ENCODE measurements at places on chromosomes 7 and 10.

DNA sequence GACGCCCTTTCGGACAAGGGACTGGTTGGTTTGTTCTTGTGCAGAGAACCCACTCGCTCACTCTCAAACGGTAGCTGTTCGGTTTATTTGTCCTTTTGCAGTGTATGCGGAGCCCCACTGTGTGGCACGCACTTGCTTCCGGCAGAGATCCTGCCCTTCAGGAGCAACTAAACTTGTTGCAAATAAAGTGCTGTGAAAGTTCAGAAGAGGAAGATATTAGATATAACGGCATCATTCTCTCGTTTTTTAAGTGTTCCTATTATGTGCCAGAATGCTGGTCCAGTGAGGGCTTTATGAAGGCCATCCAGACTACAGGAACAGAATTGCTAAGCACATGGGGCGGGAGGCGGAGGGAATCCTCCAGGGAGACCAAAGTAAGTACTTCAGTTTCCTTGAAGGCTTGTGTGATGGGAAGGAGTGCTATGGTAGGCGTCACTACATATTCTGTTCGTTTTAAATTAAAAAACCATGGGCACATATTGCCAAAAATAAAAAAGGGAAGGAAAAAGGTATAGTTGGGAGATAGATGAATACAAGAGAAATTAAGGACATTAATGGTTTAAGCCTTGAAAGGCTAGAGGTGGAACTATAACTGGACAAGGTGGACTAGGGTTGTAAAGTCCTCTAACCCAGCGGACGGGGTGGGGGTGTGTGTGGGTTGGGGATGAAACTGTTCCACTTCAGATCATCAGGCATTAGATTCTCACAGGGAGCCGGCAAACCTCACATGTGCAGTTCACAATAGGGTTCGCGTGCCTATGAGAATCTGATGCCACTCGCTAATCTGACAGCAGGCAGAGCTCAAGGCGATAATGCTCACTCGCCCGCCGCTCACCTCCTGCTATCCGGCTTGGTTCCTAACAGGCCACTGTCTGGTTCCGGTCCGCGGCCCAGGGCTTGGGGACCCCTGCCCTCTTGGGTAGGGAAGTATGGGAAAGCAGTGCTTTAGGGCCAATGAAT, 704 bp upstream of the ERLIN1 start:
- DNase-seq, result peak; percentile 50

GRCh38 chr10:12129222-12130111, at the start of gene SEC61A2:
TSS of gene SEC61A2 (plus strand) at chr10:12129677. CDS start at chr10:12129788, 111 bp downstream.
- DNase-seq, result peak; percentile 94

DNA sequence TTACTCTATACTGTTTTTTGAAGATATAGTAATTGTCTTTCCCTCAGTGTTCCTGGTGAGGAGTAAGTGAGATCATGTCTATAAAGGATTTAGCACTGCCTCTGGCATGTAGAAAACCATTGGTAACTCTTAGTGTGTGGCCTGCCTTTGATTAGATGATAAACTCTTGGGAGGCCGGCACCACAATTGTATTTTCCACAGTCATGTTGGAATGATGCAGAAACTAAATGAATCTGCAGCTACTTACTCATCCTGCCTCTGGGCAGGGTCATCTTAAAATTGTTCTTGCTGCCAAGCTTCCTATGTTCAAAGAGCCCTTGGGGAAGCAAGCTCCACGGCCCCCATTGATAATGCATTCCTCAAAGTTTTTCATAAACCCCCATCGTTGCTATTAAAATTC, 204.6 kb downstream of the ANKRD7 start:
- DNase-seq, result no peak

- DNase-seq, result no peak
Observed at GRCh38 chr10:127346604-127347003, 150.2 kb upstream of the INSYN2A start.

GRCh38 chr7:81715984-81716588, 53.8 kb downstream of the HGF start:
- DNase-seq, result peak; percentile 71

DNA sequence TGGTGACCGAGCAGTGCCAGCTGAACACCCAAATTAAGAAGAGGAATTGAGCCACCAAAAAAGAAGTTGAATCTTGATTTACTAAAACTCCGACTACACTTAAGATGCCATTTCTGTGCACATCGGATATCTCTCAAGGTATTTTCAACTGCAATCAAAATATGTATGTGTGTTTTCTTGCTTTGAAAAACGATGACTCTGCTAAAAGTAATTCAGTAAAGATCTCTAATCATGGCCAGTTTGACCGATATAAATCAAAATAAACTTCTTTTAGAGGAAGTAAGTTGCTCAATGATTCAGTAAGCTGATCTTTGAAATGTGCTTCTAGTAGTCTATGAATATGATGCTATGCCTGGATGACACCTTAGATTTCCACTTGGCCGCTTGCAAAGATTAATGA, 453.5 kb upstream of the TPK1 start:
- no peak for DNase-seq

DNA sequence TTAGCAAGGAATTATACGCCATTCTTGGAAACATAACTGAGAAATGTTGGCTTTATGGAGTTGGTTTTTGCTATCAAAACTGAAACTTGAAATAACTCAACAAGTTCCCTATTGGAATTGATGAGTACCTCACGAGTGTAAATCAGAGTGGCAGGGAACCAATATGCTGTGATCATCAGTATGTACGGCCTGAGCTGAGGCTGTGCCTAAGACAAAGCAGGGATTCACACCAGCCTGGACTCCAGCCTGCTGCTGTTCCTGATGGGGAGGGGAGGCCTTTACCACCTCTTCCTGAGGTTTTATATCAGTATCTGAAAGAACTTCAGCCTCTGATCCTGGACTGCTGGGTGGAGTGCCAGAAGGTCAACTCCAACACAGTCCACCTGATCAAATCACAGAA, 52.7 kb downstream of the CRTAC1 start:
- DNase-seq, result no peak

DNA sequence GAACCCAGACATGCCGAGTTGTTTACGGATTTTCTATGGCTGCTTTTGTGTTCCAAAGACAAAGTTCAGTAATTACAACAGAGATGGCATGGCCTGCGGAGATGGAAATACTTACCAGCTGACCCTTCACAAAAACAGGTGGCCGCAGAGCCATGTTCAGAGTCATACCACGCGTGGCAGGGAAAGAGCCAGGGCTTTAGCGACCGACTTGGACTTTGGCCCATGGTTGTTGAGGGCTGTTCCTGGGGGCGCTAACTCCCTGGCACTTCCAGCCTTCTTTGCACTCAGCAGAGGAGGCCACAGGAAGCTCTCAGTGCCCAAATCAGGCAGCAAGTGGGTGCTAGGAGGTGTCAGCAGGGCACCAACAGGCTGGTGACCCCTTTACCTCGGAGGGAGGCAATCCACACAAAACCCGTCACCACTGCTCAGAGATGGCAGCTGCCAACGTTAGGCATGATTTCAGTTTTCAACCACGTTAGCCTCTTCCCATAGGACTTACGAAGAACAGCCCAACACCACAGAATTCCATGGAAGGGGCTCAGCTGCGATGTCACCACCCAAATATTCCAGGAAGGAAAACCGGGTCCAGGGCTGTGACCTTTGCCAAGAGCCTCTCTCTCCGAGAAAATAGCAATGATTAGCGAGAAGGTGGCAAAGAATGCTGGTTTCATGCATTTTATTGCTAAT, 21.4 kb upstream of the CNPY1 start:
- no peak for DNase-seq

- no peak for DNase-seq
Observed at GRCh38 chr10:47346581-47347302, 1.4 kb upstream of the RBP3 start.

GRCh38 chr7:151351967-151352366, 10.4 kb downstream of the NUB1 start:
- no peak for DNase-seq

DNA sequence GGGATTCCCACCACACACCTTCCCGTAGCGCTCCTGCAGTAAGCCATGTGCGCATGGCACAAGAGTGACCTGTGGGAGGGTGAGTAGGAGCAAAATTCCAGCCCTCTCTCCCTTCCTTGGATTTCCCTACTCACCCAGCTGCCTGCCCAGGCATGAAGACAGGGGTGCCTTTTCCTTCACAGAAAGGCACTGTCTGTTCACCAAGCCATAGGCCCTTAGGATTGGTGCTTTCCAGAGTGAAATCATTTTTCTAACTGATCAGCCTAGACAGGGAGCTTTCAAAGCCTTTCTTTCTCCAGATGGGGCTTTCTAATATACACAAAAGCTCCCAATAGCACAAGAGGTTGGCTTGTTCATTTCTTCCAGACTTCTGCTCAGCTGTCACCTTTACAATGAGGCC, 79.7 kb downstream of the CTTNBP2 start:
- DNase-seq, result no peak

DNA sequence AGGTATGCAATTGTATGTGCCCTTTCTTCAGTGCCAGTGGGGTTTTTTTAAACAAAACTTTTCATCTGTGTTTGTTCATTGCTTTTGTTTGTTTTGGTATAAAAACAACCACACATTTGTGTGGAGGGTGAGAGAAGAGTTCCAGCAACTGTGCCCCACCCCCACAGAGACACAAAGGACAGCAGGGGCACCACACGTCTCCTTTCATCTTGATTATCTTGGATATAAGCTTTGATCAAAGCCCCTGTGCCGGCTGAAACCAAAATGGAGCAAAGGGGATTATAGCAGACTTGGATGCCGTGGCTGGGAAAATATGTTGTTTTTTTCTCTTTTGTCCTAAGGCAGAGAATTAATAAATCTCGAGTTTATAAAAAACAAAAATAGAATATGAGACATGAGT, 111.8 kb upstream of the RSU1 start:
- no peak for DNase-seq

GRCh38 chr10:86367152-86367951, 757 bp upstream of the GRID1 start:
- DNase-seq, result no peak

- no peak for DNase-seq
Observed at GRCh38 chr10:85003083-85003482, 674.7 kb downstream of the CCSER2 start.

- no peak for DNase-seq
Observed at GRCh38 chr10:96072674-96073073, 29.3 kb downstream of the CCNJ start.

DNA sequence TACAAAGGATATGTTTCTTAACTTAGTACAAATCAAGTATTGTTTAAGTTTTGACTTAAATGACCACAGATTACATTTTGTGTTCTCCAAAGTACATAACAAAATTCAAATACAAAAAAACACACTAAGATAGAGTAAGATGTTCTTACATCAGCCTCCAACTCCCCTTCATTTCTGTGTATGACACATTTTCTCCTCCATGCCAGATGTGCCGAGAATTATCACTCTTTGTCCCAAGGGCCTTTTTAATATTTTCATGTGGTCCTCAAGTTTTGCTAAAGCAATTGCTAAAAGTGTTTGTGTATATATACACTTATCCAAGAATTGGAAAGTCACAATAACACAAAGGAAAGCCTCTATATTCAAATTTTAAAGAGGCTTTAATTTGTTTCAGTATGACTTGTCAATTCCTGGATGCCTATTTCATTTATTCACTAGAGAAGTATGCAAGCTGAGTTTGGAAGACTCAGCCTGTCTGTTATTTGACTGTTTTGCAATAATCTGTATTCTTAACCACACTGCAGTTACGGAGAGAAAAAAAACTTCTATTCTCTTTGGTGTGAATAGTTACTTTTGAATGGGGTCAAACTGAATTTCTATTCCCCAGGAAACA, 586.4 kb upstream of the SEMA3D start:
- DNase-seq, result peak; percentile 92

- no peak for DNase-seq
Observed at GRCh38 chr10:24324651-24325050, 115.7 kb downstream of the KIAA1217 start.

DNA sequence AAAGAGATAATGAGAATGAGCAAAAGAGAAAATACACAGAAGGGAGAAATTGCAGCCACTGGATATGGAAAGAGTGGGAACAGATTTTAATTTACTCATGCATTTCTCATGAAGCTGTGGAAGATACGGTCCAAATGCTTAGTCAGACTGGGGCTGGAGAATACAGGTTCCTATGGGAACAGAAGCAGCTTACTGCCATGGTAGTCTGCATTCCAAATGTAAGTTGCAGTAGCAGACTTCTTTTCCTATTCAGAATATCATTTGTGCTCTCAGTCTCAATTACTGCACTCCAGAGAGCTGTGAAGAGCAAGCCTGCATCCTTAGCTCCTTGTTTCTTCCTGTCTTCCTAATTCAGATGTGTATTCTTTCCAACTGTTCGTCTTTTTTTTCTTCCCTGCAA, 190.8 kb upstream of the TMEM196 start:
- DNase-seq, result peak; percentile 3

GRCh38 chr10:71969929-71970328, 5.7 kb downstream of the CHST3 start:
- no peak for DNase-seq

DNA sequence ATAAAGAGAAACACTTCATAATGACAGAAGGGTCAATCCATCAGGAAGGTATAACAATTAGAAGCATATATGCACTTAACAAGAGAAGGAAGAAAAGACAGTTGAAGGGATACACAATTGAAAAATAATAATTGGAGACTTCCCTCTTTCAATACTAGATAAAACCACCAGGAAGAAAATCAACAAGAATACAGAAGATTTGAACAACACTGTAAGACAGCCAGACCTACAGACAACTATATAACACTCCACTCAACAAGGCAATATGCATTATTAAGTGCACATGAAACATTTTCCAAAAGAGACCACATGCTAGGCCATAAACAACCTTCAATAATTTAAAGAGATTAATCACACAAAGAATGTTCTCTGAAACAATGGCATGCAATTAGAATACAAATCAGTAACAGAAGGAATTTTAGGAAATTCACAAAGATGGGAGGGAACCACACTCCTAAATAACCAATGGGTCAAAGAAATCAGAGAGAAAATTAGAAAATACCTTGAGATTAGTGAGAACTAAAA, 35.1 kb downstream of the ZNF438 start:
- DNase-seq, result no peak

- no peak for DNase-seq
Observed at GRCh38 chr7:3117488-3118231, 74.0 kb upstream of the CARD11 start.

GRCh38 chr7:65840446-65840845, 32.4 kb upstream of the VKORC1L1 start:
- no peak for DNase-seq

- no peak for DNase-seq
Observed at GRCh38 chr7:152081088-152081487, 55.6 kb downstream of the GALNT11 start.

DNA sequence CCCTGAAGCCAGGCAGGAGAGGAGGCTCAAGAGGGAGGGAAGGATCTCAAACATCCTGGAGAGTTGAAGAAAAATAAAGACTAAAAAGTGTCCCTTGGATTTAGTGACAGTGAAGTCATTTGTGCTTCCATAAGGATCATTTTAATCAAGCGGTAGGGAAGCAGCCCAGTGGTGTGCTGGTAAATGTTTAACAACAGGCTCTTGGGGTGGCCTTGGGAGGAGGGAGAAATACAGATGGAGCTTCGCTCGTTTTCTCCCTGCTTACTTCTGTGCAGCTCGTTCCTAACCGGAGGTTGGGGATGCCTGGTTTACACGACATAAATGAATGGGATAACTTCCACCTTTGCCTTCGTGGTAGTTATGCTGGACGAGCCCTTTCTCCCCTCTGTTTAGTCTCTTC, 140.0 kb downstream of the CAMK1D start:
- no peak for DNase-seq

All from fibroblast of skin of scalp (primary cell).